Renal pelvis (tissue), 12 donors: ENCODE measurements at places on chromosomes 3 and 15.

DNA sequence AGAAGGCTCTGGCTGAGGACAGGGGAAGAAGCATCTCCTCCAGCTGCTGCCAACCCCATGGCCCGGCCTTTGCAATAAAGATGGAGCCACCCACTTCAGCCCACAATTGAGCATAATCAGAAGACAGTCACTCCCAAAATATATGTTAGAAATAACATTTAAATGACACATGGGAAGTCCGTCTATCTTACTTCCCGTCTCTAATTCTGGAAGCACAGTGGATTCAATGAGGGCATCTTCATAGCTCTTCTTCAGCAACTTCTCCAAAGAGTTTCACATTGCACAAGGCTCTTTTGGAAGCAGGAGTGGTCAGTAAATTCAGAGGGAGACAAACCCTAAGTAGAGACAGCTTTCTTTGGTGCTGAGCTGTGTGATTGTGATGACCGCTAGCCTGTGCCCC lies 67.0 kb upstream of the SEC61A1 start:
- DNase-seq, result no peak

- no peak for DNase-seq
These were observed 4.9 kb upstream of the DUSP7 start for GRCh38 chr3:52061121-52061910.

DNA sequence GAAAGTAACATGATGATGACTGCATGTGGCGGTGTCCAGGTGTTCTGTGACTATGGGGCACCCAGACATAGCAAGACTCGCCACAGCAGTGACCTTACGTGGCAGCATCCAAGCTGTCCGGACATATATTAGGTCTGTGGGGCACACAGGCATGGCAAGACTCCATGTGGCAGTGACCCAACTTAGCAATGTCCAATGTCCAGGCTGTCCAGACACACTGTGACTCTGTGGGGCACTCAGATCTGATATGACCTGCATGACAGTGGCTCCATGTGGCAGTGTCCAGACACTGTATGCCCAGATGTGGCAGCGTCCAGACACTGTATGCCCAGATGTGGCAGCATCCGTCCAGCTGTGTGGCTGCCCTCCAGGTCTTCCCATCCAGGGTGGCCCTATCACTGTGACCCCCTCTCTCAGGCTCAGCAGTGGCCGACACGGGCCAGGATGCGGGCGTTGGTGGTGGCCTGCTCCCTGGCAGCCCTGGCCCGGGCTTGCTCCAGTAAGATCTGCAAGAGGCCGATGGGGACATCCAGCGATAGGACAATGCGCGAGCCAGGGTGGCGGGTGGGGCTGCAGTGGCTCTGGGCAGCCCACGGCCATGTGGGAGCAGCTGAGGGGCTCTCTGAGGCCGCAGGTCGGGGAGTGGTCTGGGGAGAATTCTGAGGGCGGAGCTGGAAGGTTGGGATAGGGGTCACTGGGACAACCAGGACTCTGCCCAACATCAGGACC lies 1.1 kb downstream of the UCN2 start:
- no peak for DNase-seq

DNA sequence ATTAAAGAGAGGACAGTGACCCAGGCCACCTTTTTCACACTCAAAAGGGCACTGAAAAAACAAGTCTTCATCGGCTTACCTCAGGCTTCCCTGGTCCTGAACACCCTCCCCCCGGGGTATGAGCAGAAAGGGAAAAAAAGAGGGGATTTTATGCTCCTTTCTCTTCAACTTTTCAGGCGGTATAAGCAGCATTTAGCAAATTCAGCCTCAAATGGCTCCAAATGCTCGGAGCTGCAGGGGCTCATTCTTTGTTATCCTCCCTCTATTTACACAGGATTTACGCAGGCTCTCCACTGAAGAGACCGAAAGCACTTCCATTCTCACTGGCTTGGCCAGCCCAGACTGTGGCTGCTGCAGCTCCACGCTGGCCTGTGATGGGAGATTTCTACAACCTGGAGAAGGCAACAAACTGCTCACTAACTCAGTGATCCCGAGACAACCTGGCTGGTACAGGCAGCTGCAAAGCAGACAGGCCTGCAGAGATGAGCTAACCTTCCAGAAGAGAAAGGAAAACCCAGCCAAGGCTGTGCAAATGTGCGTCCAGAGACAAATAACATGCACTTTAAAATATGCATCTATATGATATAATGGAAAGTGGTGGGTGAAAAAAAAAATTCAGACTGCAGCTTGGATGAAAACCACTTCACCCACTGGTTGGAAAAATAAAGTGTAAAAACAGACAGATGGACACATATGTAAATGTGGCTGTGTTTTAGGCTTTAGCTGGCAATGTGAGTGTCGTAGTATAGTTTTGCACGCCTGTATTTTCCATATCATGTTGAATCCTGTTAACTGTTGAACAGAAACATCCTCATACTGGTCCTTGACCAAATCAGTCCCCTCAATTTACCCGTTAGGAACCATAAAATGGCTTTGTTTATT lies 54.2 kb downstream of the MEIS2 start:
- DNase-seq, result no peak

GRCh38 chr3:43417133-43417532 lies 130.8 kb downstream of the SNRK start:
- DNase-seq, result no peak

DNA sequence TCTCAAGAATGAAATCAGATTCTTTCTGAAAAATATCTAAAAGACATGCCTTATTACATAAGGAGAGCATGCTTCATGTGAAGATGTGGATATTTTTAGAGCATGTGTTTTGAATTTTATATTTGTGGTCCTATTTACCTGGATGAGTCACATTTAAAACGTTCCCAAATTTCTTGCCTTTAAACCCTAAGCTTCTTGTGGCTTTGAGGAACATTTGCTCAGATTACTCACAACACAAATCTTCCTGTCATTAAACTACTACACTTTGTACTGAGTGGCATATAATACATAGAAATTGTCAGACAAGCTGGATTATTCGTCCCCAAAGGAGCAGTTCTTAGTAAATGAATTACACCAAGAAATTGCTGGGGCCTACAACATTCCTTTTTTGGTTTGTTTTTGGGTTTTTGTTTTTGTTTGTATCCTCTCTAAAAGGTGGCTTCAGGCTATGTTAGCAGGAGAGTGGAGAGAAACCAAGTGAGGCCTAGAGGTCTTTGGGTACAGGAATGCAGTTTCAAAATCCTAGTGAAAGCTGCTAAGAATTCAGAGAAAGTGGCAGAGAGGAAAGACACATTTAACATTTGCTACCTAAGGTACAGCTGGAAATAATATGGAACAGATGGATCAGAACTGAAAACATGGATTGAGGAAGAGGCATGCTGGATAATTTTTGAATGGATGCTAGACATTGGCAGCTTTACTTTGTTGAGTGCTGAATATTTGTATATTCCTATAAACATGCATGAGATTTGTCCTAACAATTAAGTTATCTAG lies 128.1 kb downstream of the RPL22L1 start:
- no peak for DNase-seq

- no peak for DNase-seq
These were observed 17.6 kb downstream of the SHQ1 start for GRCh38 chr3:72830452-72831223.

DNA sequence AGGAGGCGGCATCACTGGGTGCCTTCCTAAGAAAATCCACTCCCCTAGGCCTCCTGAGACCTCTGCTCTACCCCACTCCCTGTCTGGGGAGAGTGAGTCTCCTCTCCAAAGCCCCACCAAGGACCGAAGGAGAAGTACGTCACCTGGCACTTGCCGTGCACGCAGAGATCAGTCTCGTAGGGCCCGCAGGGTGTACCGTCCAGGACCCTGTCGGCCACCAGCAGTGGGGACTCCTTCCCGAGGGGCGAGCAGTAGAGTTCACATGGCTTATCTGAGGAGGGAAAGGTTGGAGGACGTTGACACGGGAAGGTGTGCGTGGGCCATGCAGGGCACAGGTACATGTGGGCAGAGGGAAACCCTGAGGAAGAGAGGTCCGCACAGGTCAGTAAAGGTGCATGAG lies 232.9 kb downstream of the ADAMTS17 start:
- no peak for DNase-seq

- DNase-seq, result no peak
These were observed 16.7 kb downstream of the MAP2K5 start for GRCh38 chr15:67559158-67559557.

- no peak for DNase-seq
These were observed 82.3 kb upstream of the OXTR start for GRCh38 chr3:8851703-8852102.

DNA sequence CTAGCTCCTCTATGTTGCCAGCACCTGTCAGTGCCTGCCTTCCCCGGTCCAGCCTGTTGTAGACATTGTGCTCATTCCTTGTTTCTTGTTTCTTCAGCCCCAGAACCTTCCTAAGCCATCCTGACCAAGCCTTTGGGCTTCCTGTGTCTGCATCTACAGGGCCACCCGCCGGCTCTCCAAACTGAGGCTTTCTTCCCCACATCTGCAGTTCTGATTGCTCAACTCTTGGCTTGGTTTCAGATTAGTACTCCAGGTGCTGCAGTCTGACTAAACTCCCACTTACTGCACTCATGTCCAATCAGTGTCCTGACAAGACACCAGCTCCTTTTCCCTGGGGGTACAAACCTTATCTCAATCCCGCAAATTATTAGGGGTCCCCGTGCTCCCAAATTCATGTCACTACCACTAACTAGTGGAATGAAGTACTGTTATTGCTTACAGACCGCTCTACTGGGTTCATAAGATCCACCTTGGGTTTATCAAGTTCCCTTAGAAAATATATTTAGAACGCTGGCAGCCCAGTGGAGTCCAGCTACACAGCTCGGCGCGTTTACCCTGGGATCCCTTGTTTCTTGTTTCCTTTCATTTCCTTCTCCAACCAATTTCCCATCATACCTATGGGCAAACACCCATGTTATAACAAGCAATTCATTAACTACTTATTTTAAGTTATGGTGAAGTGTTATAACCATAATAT lies 114.2 kb upstream of the TJP1 start:
- DNase-seq, result no peak

GRCh38 chr15:89880727-89881126 lies 13.1 kb downstream of the AP3S2 start:
- DNase-seq, result no peak

DNA sequence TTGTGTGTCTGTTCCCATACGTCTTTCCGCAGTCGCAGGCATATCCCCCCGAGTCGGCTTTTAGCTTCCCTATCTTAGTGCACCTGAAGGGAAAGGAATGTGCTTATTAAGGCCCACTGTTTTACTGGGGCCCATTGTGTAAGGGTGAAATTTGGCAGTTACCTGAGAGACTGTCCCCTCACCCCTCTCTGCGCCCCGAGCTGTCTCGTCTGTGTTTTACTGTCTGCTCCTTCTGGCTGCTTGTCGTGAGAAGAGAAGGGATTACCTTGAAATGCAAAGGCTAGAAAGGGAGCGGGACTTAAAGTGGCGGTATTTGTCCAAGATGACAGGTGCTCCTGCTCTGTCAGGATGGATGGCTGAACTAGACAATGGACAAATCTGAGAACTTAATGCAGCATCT lies 233.0 kb upstream of the POU1F1 start:
- no peak for DNase-seq

DNA sequence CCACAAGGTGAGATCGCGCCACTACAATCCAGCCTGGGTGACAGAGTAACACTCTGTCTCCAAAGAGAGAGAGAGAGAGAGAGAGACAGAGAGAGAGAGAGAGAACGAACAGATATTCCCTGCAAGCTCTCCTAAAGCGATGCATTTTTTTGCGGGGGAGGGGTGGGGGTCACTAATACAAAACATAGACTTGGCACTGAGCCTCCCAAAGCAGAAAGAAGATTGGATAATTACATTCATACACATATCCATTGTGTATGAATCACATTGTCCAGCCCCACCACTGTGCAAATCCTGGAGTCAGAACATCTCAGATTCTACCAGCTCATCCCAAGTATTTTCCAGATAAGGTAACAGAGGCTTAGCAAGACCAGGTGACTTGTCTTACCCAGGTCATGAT lies 459.9 kb downstream of the MAGI1 start:
- no peak for DNase-seq

GRCh38 chr3:147411815-147412241 lies 2.7 kb downstream of the ZIC1 start:
- DNase-seq, result no peak

DNA sequence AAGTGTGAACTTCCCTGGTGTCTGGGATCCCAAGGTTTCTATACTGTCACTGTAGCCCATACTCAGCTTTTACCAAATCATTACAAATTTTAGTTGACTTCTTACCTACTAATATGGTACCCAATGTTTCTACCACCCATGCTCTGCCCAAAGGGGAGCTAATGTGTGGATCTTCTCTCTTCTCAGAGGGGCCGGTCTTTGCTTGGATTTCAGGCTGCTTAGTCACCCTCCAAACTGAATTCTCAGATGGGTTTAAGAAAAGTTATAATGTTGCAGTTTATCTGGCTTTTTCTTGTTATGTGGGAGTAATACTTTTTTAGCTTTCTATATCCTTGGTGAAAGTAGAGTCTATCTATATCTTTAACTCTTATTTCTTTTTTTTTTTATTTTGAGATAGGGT lies 67.1 kb upstream of the AKAP13 start:
- DNase-seq, result no peak

- no peak for DNase-seq
These were observed 538 bp upstream of the CAPN7 start for GRCh38 chr3:15205482-15205933.

GRCh38 chr3:40381904-40382616 lies 4.9 kb upstream of the ENTPD3 start:
- DNase-seq, result no peak

GRCh38 chr15:44698641-44699040 lies 12.5 kb downstream of the PATL2 start:
- no peak for DNase-seq

GRCh38 chr3:73955494-73956070 lies 330.8 kb upstream of the PDZRN3 start:
- DNase-seq, result no peak

DNA sequence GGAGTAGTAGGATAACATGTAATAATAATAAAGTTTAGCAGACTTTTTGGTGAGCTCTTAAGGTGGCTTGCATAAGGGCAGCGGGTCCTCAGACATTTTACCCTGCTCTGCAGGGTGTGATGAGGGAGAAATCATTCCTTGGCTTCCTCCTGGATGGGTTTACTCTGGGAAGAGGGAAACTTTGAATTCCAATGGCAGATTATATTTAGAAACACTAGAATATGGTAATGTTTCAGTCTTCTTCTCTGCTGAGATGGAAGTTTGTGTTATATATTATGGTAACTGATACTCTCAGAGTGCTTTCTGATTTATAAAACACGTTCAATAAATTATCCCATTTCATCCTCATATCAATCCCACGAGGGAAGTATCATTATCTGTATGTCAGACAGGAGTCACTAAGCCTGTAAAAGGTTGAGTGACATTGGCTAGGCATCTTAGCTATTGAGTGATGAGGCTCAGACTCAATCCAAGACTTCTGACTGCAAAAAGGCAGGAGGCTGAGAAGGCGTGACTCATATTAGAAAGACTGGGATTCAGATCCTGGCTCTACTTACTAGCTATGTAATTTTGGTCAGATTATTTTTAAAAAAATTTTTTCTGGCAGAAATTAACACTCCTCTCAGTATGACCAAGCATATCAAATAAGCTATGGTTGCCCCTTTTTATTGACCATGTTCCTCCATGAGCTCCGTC lies 19.3 kb downstream of the PDIA5 start:
- DNase-seq, result no peak

- DNase-seq, result no peak
These were observed 116.9 kb upstream of the LRRFIP2 start for GRCh38 chr3:37291275-37291700.

- no peak for DNase-seq
These were observed 9.5 kb downstream of the CHSY1 start for GRCh38 chr15:101242160-101242998.

- DNase-seq, result no peak
These were observed 132.5 kb downstream of the DOCK3 start for GRCh38 chr3:50807266-50807665.
